ENCODE measurements at places on chromosomes 6 and 20. TPM values are rescaled to one million over a fixed set of nuclear protein-coding genes. Genes with fewer than 3 reads are reported as not detected.

The E2F3 gene
- total RNA-seq = 8.0 TPM

DNA sequence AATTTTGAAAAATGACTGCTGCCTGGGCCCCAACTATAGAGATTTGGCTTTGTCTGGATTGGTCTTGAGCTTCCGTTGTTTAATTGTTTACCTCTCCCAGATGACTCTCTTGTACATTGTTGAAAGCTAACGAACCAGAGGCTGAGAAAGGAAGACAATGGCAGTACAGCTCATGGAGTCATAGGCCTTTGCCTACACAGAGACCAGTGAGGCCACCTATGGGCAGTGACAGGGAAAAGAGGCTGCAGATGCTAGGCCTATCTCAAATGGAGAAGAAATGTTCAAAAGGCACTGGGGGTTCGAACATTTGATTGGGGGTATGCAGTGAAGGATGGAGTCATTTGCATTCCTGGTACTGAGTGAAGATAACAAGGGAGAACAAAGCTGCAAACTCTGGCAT lies 29.1 kb downstream of the OPN5 start:
- ATAC-seq = peak; percentile 55

GRCh38 chr20:63290677-63291472 lies 2.1 kb upstream of the COL20A1 start:
- ATAC-seq = peak; percentile 35

DNA sequence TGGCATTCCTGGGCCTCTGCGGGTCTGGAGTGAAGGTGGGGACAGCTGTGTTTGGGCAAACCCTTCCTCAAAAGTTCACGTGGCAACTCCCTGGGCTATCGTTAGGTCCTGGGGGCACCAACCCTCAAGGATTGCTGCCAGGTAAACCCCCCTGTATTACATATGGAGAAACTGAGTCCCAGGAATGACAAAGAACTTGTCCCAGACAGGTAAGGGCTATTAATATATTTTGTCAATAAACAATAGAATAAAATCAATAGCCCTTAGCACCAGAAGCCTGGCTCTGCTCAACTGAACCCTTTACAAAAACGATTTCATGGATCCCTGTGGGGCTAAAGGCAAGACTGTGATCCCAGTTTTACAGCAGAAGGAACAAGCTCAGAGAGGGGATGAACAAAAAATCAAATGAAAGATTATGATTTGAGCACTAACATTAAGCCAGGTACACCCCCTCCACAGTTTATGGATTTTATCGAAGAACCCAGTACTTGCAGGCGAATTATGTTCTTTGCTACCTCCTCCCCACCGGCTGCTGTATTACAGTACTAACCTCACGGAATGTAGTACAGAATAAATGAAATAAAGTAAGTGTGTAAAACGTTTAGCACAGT lies 2.7 kb downstream of the ID1 start:
- ATAC-seq = no peak

All from motor neuron (in vitro differentiated cells).